ENCODE measurements at places on chromosomes 16 and 17. TPM values are rescaled to one million over a fixed set of nuclear protein-coding genes. Genes with fewer than 3 reads are reported as not detected.

- no peak overlapping the region for H3K4me3 ChIP-seq
- no peaks in the 10 kb centered on the region for H3K4me1 ChIP-seq
- H3K27ac ChIP-seq, result no peak overlapping the region
- H3K27me3 ChIP-seq, result no peaks in the 10 kb centered on the region
Observed at GRCh38 chr16:85270374-85270773, 158.1 kb upstream of the CIBAR2 start.

DNA sequence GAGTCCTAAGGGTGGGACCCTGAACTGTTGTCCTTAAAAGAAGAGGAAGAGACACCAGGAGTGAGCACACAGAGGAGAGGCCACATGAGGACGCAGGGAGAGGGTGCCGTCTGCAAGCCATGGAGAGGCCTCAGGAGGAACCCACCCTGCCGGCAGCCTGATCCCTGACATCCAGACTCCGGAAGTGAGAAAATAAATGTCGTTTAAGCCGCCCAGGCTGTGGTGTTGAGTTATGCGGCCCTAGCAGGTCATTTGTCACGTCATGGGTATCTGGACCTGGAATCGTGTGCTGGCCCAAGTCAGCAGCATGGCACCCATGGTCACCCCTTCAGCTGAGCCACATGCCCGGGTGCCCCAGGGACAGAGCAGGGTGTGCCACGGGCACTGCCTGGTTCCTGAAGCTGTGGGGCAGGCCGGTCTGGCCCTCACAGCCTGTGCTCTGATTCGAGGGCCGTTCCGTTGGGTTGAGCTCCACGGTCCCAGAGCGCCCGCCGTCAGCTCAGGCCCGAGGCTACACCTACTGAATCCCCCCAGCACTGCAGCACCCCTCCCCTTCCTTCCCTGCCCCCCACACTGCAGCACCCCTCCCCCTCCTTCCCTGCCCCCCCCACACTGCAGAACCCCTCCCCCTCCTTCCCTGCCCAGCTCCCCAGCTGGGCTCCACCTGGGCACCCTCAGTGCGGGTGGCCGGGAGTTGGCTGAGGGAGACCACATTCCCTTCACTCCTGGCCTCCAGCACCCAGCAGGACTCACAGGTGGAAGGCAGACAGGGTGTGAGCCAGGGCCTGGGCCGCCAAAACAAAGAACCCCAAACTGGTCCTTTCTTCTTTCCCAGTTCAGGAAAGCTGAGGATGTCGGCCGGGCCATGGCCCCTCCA, 2.7 kb upstream of the CCDC57 start:
- H3K27me3 ChIP-seq, result no peaks in the 10 kb centered on the region
- peaks cover 6% of the 10 kb centered on the region for H3K4me1 ChIP-seq
- no peaks in the 10 kb centered on the region for H3K36me3 ChIP-seq
- no peak overlapping the region for H3K27ac ChIP-seq
- H3K4me3 ChIP-seq, result no peak overlapping the region

GRCh38 chr17:68909066-68909465, 46.1 kb downstream of the ABCA8 start:
- H3K27me3 ChIP-seq, result no peaks in the 10 kb centered on the region
- no peak overlapping the region for H3K27ac ChIP-seq
- no peaks in the 10 kb centered on the region for H3K36me3 ChIP-seq
- H3K4me3 ChIP-seq, result no peak overlapping the region

- H3K4me1 ChIP-seq, result no peaks in the 10 kb centered on the region
- peak; percentile 17 for DNase-seq
- no peaks in the 10 kb centered on the region for H3K27me3 ChIP-seq
- no peak overlapping the region for H3K4me3 ChIP-seq
Observed at GRCh38 chr17:58344047-58344790, 7.8 kb downstream of the SUPT4H1 start.

GRCh38 chr16:70534971-70535370, 11.4 kb downstream of the SF3B3 start:
- DNase-seq, result no peak
- H3K27ac ChIP-seq, result no peak overlapping the region
- H3K27me3 ChIP-seq, result no peaks in the 10 kb centered on the region
- no peaks in the 10 kb centered on the region for H3K4me1 ChIP-seq
- H3K36me3 ChIP-seq, result peaks cover 80% of the 10 kb centered on the region

- H3K4me1 ChIP-seq, result no peaks in the 10 kb centered on the region
- H3K27me3 ChIP-seq, result no peaks in the 10 kb centered on the region
- H3K36me3 ChIP-seq, result no peaks in the 10 kb centered on the region
- no peak overlapping the region for H3K27ac ChIP-seq
- peak; percentile 76 for DNase-seq
- H3K4me3 ChIP-seq, result no peak overlapping the region
Observed at GRCh38 chr17:62778990-62779681, 29.0 kb downstream of the MARCHF10 start.

GRCh38 chr17:79907217-79907715, 68.0 kb upstream of the CBX4 start:
- no peaks in the 10 kb centered on the region for H3K36me3 ChIP-seq
- no peaks in the 10 kb centered on the region for H3K27me3 ChIP-seq
- no peak overlapping the region for H3K27ac ChIP-seq
- no peaks in the 10 kb centered on the region for H3K4me1 ChIP-seq

DNA sequence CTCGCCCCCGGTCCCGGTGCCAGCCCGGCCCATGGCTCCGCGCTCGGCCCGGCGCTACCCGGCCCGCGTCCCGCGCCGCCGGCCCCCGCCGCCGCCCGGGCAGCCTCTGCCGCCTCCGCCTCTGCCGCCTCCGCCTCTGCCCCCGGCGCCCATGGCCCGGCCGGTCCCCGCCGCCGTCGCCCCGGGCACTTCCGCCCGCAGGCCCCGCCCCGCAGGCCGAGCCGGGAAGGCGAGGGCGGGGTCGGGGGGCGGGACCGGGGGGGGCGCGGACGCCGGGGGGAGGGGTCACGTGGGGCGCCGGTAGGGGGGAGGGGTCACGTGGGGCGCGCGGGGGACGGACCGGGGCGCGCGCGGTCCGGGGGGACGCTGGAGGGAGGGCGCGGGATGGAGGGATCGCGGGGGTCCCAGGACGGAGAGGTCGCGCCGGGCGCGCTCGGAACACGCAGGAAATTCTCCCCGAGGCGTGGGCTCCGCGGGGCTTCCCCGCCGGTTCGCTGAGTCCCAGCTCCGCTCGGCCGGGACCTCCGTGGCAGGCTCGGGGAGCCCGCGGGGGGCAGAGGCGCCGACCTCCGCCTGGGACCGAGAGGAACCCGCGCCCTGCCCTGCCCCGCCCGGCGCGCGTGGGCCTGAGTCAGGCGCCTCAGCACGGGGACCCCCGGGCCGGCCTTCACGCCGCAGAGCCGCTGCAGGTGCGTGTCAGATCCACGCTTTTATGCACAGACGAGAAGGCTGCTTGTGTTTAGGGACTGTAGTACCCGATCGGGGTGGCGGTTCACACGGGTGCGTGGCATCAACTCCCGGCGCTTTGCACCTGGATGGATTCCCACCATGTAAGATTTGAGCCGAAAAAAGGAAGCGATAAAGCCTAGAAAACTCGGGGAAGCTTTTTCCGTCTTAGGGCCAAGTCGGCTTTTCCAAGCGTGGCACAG, at the start of gene PGAP6:
PGAP6 (minus strand) TSS at position 190 of the 929 bp plus-strand sequence; CDS start at position 33, 157 bp downstream.
- no peaks in the 10 kb centered on the region for H3K27me3 ChIP-seq
- H3K36me3 ChIP-seq, result peaks cover 1% of the 10 kb centered on the region
- H3K27ac ChIP-seq, result peak within 1 kb of the TSS; percentile 76
- peak; percentile 80 for DNase-seq

DNA sequence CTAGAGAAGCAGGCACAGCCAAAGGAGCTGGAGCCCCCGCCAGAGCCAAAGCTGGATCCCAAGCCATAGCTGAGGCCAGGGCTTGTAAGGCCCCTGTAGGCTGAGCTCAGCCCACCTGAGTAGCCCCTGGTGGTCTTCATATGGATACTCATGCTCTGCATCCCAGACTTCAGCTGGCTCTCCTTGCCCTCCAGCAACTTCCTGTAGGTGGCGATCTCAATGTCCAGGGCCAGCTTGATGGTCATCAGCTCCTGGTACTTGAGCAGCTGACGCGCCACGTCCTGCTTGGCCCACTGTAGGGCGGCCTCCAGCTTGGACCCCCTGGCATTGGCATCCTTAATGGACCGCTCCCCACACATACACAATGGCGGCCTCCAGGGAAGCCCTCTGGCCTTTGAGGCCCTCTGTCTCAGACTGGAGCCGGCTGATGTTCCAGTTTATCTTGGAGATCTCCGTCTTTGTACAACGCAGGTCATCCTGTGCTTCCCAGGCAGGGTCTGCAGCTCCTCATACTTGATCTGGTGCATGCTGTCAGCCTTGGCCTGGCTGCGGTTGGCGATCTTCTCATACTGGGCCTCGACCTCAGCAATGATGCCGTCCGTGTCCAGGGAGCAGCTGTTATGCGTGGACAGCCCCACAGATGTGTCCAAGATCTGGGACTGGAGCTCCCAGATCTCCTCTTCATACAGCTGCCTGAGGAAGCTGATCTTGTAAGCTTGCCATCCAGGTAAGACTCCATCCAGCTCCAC, 28.9 kb downstream of the IKZF3 start:
- no peaks in the 10 kb centered on the region for H3K36me3 ChIP-seq
- no peaks in the 10 kb centered on the region for H3K4me1 ChIP-seq
- H3K4me3 ChIP-seq, result no peak overlapping the region
- no peaks in the 10 kb centered on the region for H3K27me3 ChIP-seq
- no peak overlapping the region for H3K27ac ChIP-seq
- no peak for DNase-seq

GRCh38 chr16:7227229-7227721, 105.4 kb upstream of the RBFOX1 start:
- H3K4me1 ChIP-seq, result peaks cover 12% of the 10 kb centered on the region
- H3K27ac ChIP-seq, result no peak overlapping the region
- H3K36me3 ChIP-seq, result no peaks in the 10 kb centered on the region

- no peak overlapping the region for H3K4me3 ChIP-seq
- no peak overlapping the region for H3K27ac ChIP-seq
- H3K27me3 ChIP-seq, result no peaks in the 10 kb centered on the region
- no peak for DNase-seq
- H3K4me1 ChIP-seq, result peaks cover 14% of the 10 kb centered on the region
Observed at GRCh38 chr17:29571883-29572681, 3.6 kb downstream of the TP53I13 start.

SMARCE1 gene
- total RNA-seq, result 195 TPM

KRT13 gene
- not detected for total RNA-seq

PTGES3L gene
- total RNA-seq, result 42.8 TPM

TPSG1 gene
- not detected for total RNA-seq

SLC47A1 gene
- total RNA-seq, result 48.6 TPM

SPIRE2 gene
- total RNA-seq, result 4.1 TPM

SSTR5 gene
- not detected for total RNA-seq

CD300A gene
- 2.7 TPM for total RNA-seq
